ENCODE measurements at places on chromosomes 2 and 18.

GRCh38 chr2:237236188-237236587 is 150.5 kb downstream of the COPS8 start:
- no peak for DNase-seq
- H3K36me3 ChIP-seq = no peaks in the 10 kb centered on the region

DNA sequence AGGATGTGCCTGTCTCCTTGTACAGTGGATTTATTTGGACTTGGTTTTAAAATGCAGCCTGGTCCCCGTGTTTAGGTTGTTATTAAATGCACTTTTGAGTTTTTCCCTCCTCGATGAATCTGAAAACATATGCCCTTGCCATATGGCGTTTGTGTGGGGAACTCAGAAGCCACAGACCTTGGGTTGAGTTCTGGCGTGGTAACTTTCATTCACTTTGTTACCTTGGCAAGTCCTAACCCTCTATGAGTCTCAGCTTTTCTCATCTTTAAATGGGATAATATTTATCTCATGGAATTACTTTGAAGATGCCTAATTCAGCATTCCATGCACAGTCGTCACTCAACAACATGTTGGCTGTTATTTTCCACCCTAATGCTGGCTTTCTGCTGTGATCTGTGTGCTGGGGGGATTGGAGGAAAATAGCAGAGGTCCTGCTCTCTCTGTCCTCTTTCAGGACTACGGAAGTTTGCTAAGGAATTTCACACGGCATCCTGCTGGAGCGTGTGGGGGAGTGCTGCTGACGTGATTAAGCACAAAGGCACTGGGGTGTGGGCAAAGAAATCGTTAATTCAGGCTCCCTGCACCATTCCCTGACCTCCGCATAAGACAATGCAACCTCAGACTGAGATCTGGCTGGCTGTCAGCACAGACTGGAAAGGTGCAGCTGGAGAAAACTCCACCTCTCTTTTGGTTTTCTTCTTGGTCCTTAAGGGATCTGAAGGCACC is 61.7 kb downstream of the LDLRAD4 start:
- no peaks in the 10 kb centered on the region for H3K36me3 ChIP-seq
- no peaks in the 10 kb centered on the region for H3K27me3 ChIP-seq
- peaks cover 32% of the 10 kb centered on the region for H3K4me1 ChIP-seq
- DNase-seq = peak; percentile 50
- H3K4me3 ChIP-seq = peak overlapping the region; percentile 11

DNA sequence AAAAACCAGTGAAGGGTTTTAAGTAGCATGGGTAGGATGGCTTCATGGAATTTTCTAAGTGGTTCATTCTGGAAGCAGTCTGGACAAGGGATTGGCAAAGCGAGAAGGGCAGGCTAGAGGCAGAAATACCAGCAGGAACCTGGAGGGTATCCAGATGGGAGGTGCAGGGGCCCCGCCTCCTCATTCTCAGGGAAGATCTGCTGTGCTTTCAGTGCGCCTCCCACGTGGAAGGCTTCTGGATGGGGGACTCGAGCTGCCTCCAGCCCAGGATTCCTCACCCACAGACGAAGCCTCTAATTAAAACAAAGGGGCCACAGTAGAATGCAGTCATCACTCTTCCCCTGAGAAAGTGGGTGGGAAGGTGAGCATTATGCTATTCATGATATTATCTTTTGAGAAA is 79.8 kb downstream of the VSNL1 start:
- H3K27ac ChIP-seq = no peak overlapping the region
- DNase-seq = no peak
- H3K4me1 ChIP-seq = peaks cover 7% of the 10 kb centered on the region
- peaks cover 5% of the 10 kb centered on the region for H3K27me3 ChIP-seq

DNA sequence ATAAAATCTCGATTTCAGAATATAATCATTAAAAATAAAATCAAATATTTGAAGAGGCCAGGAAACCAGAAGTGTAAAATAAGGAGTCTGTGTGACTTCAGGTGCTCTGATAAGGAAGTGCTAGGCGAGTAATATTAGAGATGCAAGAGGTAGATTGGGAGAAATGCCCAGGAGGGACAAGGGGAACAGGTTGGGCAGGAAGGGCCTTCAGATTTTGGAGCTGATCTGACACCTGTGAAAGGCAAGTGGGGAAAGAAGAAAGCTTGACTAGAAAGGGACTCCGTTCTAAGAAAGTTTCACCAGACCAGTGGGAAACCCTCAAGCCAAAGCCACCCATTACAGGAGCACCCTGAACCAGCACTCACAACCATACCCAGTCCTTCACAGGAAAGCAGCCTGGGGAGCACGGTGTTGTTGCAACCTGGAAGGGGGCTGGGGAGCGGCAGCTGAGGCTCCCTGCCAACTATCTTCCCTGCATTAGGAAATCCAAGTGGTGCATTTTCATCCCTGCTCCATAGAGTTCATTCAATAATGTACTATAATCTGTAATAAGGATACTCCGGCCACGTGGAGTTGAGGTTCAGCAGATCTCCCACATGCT is 57.5 kb upstream of the GREB1L start:
- peaks cover 7% of the 10 kb centered on the region for H3K27me3 ChIP-seq
- DNase-seq = no peak
- H3K36me3 ChIP-seq = no peaks in the 10 kb centered on the region

DNA sequence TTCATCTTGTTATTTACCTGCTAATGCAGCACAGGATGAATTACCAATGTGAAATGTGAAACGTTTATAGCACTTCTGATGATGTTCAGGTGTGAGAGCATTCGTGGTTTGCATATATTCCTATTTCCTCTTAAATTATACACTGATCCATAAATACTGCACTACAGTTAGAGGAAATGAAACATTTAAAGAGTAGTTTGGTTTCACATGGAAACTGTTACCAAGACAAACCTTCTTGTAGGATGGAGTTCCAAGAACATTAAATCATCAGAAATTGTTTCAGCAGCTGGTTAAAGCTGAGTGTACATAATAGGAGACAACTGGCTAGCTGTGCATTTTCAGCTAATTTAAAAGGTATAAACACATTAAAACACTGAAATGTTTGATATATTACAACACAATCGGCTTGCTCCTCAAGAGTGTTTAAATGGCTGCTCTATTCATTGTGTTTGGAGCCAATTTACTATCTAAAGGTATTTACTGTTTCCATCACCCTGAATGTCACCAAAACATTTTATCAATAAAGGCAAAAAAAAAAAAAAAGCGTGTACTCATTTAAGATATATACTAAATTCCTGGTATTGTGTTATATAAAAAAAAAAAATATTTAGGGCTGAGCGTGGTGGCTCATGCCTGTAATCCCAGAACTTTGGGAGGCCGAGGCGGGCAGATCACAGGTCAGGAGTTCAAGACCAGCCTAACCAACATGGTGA is 100.6 kb downstream of the DYM start:
- DNase-seq = no peak
- H3K4me1 ChIP-seq = peaks cover 6% of the 10 kb centered on the region
- H3K27ac ChIP-seq = no peak overlapping the region
- no peak overlapping the region for H3K4me3 ChIP-seq
- H3K36me3 ChIP-seq = peaks cover 24% of the 10 kb centered on the region

DNA sequence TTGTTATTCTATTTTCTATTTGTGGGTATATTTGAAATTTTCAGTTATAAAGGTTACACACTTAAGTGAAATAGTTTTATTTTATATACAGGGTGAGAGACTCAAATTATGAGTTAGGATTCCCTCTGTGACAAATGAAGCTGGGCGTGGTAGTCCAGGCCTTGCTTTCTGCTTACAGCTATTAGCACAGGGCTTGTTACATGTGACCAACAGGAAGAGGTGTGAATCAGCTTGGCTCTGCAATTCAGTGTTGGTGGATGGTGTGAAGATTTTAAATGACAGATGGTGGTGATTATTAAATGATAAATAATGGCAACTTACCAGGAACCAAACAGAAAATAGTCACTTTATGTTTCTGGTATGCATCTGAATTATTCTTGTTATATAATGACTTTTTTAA is 64.4 kb upstream of the NOSTRIN start:
- no peak overlapping the region for H3K4me3 ChIP-seq
- peaks cover 4% of the 10 kb centered on the region for H3K27me3 ChIP-seq
- peak overlapping the region; percentile 60 for H3K27ac ChIP-seq
- H3K4me1 ChIP-seq = peaks cover 5% of the 10 kb centered on the region
- H3K36me3 ChIP-seq = peaks cover 11% of the 10 kb centered on the region
- DNase-seq = no peak

DNA sequence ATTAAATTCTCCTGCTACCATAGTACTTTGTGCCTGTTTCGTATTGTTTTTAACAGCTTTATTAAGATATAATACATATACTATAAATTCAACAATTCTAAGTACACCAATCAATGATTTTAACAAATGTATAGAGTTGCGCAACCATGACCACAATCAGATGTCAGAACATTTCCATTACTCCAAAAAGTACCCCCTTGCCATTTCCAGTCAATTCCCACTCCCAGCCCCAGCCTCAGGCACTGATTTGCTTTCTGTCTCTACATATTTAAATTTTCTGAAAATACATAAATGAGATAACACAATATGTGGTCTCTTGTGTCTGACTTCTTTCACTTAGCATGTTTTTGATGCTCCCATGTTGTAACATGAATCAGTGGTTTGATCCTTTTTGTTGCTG is 193.9 kb downstream of the FIGN start:
- H3K27ac ChIP-seq = no peak overlapping the region
- H3K27me3 ChIP-seq = no peaks in the 10 kb centered on the region
- no peak overlapping the region for H3K4me3 ChIP-seq
- no peaks in the 10 kb centered on the region for H3K36me3 ChIP-seq
- DNase-seq = no peak

DNA sequence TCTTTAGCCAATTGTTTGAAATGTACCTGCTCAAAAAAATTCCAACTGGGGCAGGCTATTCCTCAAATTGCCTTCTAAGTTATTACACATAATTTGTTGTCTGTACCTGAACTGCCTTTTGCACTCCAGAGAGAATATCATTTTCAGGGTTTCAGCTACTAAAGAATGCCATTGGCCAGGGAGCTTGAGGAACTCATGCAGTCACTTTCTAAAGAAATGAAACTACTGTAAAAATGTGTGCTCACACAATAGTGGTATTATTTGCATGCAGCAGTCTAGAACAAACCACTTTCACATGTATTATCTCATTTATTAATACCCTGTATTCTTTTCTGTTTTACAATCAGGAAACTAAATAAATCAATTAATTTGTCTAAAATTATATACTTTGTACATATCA is 152.2 kb downstream of the PID1 start:
- H3K36me3 ChIP-seq = no peaks in the 10 kb centered on the region
- H3K4me3 ChIP-seq = no peak overlapping the region
- no peak overlapping the region for H3K27ac ChIP-seq
- no peaks in the 10 kb centered on the region for H3K4me1 ChIP-seq

GRCh38 chr2:216657980-216658379 is 24.8 kb downstream of the IGFBP2 start:
- peak overlapping the region; percentile 78 for H3K27ac ChIP-seq
- peaks cover 54% of the 10 kb centered on the region for H3K4me1 ChIP-seq
- DNase-seq = no peak

GRCh38 chr2:3039188-3040065 is 338.2 kb downstream of the EIPR1 start:
- H3K4me3 ChIP-seq = no peak overlapping the region
- H3K36me3 ChIP-seq = no peaks in the 10 kb centered on the region

- H3K4me1 ChIP-seq = peaks cover 65% of the 10 kb centered on the region
- peak; percentile 83 for DNase-seq
- no peak overlapping the region for H3K27ac ChIP-seq
- no peak overlapping the region for H3K4me3 ChIP-seq
- H3K36me3 ChIP-seq = peaks cover 4% of the 10 kb centered on the region
Observed at GRCh38 chr2:25276569-25277465, 64.9 kb downstream of the DNMT3A start.

DNA sequence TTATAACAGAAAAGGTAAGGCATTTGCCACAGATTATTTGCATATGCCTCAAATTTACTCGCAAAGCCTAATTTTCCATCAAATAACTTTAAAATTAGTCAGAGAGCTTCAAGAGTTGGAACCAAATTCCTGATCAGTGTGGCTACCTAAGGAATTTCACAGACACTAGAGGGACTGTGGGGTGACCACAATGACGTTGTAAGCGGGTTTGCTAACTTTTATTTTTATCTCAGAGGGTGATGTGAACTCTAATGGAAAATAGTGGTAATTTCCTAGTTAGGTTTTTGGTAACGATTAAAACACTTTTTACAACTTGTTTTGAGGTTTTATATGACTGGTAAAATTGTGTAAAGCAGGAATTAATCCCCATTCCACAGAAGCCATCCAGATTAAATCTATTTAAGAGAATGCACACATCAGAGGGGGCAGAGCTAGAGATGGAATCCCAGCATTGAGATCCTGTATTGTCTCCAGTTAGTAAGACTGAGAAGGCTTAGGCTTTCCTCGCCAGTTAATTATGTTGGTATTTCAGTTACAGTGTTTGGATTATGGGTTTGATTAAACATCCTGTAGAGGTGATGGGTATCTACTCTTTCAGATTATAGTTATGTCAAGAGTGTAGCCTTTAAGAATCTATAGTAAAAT is 129.0 kb downstream of the GPD2 start:
- H3K4me1 ChIP-seq = no peaks in the 10 kb centered on the region
- H3K4me3 ChIP-seq = no peak overlapping the region
- H3K27me3 ChIP-seq = no peaks in the 10 kb centered on the region
- H3K36me3 ChIP-seq = no peaks in the 10 kb centered on the region
- DNase-seq = no peak
- H3K27ac ChIP-seq = no peak overlapping the region

- peaks cover 3% of the 10 kb centered on the region for H3K27me3 ChIP-seq
- DNase-seq = peak; percentile 21
- H3K4me1 ChIP-seq = peaks cover 87% of the 10 kb centered on the region
- H3K27ac ChIP-seq = peak overlapping the region; percentile 82
- peak overlapping the region; percentile 11 for H3K4me3 ChIP-seq
Observed at GRCh38 chr2:66495788-66496640, 61.1 kb downstream of the MEIS1 start.

DNA sequence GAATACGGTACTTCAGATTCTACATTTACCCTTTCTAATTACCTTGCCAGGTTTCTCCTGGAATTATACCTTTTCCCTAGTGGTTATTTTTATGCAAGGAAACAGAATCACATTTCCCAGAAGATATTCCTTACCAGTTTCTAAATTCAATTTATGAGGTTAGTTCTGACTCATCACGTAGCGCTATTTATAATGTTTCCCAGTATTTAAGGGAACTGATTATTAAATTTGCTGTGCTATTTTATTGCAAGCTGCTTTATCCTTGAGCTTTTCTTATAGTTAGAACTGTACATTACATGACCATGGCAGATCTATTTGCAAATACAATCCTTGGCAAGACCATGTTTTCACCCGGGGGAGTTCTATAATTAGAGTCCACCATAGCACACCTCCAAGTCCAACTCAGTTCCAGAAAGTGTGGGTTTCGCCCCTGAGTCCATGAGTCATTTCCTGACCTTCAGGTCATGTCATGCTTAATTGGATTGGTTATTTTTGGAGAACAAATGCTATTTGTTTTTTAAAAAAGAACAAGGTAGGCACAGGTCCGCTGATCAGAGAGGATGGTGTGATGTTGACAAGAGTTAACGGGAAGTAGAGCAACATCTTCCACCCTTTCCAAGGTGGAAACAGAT is 126.6 kb downstream of the ZNF532 start:
- no peak overlapping the region for H3K4me3 ChIP-seq
- H3K36me3 ChIP-seq = peaks cover 13% of the 10 kb centered on the region
- H3K4me1 ChIP-seq = no peaks in the 10 kb centered on the region
- H3K27ac ChIP-seq = no peak overlapping the region
- no peak for DNase-seq

GRCh38 chr2:88250404-88250803 is 80.3 kb downstream of the THNSL2 start:
- no peak overlapping the region for H3K27ac ChIP-seq
- H3K27me3 ChIP-seq = peaks cover 13% of the 10 kb centered on the region
- H3K4me1 ChIP-seq = peaks cover 27% of the 10 kb centered on the region
- DNase-seq = no peak
- H3K4me3 ChIP-seq = no peak overlapping the region
- H3K36me3 ChIP-seq = no peaks in the 10 kb centered on the region

Data from nephron progenitor cell (in vitro differentiated cells).